Fibroblast of lung (primary cell): ENCODE measurements at places on chromosomes 12 and 14.

DNA sequence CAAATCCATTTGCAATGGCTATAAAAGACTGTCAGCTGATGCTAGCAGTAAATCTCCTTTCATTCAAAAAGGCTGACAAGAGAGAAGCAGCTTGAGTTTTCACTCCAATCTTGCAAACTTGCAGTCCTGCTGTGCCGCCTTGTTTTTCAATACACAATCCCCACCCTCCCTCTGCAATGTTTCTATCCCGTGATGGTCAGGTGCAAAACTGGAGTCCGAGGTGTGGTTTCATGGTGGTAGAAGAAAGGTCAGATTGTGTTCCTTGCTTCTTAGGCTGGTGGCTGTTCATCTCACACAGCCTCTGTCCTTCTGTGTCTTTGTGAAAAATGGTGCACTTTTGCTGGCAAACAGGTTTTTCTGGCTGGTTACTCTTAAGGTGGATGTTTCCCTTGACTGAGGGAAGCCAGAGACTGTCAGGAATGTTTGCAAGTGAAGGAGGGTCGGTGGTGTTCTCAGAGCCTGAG, 27.7 kb upstream of the TBX3 start:
- DNase-seq = no peak

DNA sequence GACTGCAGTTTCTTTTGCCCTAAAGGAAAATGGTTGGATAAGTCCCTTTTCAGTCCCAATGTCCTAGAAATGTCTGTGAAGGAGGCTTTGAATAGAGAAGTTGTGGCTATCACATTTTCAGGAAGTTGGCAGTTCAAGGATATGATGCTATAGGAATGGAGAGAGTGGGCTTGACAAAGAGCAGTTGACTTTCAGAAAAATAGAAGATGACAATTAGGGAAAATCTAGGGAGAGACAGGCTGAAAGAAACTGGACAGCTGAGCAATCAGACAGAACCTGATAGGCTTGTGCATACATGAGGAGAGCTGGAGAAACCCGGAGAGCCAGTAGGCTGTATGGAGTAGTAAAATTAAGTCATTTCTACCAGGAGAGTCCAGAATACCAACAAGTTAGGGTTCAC, 50.5 kb downstream of the LMNTD1 start:
- DNase-seq = no peak

DNA sequence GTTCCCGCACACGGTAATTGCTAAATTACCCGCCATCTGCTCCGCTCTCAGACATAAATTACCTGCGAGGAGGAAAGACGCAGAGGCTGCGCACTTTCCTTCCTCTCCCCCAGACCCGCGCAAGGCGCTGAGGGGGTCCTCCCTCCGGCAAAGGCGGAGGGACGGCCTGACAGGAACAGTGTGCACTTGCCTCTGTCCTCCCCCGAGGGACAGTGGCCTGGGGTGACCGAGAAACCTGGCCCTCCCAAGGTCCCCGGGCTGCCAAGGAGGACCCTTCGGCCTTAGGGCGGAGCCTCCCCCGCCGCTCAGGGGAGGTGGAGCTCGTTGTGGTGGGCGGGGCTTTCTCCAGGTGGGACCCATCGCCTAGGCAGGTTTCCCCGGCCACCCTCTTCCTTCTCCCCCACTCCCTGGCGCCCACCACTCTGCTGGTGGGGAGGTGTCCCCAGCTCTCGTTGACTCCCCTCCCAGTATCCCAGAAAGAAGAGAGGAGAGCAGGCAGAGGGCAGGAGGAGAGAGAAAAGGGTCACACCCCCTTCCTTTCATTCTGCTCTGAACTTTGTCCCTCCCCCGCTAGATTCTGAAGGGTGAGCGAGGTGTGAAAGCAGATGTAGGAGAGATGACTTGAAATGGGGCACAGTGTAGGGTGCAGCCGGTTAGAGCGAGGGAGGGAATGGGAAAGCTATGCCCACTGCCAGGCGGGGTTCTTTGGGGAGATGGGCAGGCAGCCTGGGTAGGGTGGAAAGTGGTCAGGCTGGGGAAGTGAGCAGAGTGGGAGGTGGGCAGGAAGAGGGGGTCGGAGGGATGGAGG, 11.4 kb upstream of the CALCOCO1 start:
- DNase-seq = no peak

DNA sequence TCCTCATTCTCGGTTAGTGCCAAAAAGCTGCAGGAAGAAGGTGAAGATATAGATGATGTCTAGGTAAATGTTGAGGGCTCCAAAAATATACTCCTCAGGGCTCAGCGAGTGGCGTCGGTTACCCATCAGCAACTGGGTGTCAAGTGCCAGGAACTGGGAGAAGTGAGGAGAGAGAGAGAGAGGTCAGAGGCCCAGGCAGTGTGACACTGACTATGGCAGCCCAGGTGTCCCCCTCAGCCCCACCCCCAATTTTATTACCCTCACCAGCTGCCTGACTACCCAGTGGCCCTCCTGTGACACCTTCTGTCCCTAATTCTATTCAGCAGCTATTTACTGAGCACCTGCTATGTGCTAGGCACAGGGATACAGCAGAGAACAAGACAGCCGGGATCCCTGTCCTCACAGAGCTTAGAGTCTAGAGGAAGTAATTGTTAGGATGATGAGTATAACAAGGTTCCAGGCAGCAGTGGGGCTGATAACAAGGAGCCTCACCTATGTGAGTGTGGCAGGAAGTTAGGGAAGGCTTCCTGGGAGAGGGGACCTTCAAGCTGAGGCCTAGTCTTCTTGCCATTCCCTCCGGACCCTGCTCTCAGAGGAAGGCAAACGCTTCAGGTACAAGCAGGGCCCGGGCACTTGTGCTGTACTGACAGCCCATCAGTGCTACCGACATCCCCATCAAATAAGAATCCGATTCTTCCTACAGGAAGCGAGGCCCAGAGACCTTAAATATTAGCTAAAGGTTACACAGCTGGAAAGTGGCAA, 27.8 kb upstream of the BCDIN3D start:
- DNase-seq = no peak

GRCh38 chr14:79111987-79112501, 941.9 kb downstream of the NRXN3 start:
- no peak for DNase-seq

DNA sequence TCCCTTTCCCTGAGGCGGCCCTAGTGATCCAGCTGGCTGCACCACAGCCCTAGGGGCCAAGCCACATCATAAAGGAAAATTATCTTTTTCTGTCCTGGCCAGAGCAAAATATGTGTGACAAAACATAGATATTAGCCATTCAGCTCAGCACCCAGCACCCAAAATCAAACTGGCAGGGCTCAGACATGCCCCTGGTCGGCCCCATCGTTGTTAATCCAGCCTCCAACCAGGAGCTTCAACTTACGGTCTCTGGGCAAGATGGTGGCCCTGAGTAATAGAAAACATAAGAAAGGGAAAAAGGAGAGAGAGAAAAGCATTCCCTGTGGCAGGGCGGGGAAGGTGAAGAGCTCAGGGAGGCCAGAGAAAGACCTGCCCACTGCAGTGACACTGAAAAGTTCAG, 111.9 kb downstream of the EML1 start:
- no peak for DNase-seq

DNA sequence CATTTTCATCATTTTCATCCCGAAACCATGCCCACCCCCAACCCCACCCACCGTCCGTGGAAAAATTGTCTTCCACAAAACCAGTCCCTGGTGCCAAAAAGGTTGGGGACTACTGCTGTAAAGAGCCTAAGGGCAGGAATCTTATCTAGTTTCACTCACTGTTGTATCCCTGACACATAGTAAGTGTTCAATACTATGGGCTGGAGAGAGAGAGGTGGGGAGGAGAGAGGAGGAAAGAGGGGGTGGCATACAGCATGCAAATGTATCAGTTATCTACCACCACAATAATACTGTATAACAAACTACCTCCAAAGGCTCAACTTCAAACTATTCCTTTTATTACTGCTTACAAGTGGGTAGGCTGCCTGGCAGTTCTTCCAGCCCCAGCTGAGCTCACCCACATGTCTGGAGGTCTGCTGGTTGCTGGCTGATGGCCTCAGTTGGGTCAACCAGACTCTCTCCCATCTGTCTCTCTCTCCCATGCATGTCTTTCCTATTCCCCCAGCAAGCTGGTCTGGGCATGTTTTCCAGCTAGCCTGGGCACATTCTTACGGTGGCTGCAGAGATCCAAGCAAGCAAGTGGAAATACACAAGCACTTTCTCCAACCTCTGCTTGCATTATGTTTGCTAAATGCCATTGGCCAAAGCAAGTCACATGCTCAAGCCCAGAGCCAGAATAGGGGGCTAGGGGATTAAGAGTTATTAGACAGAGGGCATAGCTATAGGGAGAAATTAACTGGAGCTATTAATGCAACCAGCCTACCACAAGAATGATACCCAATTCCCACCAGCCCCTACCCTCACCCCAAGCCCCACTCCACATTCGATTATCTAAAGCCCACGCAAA, 31.6 kb upstream of the FICD start:
- DNase-seq = no peak

DNA sequence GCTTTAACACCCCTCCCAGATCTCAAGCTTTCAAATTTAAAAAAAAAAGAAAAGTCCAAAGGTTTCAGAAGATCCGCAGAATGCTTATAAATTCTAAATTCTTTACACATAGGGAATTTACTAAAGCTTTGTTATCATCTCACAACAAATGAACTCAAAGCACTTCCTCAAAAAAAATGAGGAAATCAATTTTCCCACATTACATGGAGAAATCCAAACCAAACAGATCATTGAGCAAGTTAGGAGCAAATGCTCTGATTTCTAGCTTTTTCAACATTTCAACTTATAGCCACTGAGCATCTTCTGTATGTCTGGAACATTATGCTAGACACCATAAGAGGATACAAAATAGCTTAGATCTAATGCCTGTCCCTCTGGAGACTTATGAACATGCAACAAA, 161.0 kb downstream of the CEP128 start:
- DNase-seq = no peak

GRCh38 chr12:112243255-112244110, 118.1 kb downstream of the TRAFD1 start:
- DNase-seq = no peak

- no peak for DNase-seq
Measured at GRCh38 chr12:51390891-51391282, 319 bp downstream of the GALNT6 start.
